ENCODE measurements at places on chromosomes 2 and 18. TPM values are rescaled to one million over a fixed set of nuclear protein-coding genes. Genes with fewer than 3 reads are reported as not detected.

PLGLB2 gene
- total RNA-seq = 0.63 TPM

TMEM17 gene
- 1.9 TPM for total RNA-seq

GTF2A1L gene
- 0.69 TPM for total RNA-seq

MPP4 gene
- 0.43 TPM for total RNA-seq

NT5DC4 gene
- not detected for total RNA-seq
